ENCODE measurements at places on chromosomes 3 and 15.

- DNase-seq = no peak
These were observed 875.6 kb upstream of the ROBO1 start for GRCh38 chr3:80643421-80643820.

DNA sequence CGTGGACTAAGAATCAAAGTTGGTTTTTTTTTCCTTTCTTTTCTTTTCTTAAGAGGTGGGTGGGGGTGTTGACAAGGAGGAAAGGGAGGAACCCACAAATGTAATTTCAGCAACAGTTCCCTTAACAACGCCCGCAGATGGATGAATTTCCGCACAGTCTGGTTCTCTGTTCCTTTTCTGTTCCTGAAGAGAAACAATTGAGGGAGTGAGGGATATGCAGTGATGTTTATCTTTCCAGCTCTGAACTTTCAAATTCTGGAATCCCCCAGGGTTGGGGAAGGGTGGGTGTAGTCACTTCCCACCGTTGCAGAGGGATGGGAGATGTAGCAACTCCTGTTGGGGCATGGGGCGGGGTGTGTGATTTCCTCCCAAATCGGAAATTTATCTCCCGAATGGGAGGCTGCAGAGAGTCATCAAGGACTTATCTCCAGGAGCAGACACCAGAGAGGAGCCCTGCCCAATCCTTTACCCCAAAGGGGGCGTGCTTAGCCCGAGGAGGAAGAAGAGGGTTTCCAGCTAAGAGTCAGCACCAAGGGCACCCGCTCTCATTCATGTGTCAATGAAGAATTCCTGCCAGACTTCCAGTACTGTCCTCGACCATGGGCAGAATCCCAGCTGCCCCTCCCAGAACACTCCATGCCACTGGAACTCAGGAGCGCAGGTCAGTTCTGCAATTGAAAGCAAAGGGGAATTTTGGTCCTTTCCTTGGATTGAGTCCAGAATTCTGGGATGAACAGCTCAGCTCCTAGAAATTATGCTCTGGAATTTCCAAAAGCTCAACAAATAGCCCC lies 35.0 kb upstream of the CFAP161 start:
- peak; percentile 57 for DNase-seq

DNA sequence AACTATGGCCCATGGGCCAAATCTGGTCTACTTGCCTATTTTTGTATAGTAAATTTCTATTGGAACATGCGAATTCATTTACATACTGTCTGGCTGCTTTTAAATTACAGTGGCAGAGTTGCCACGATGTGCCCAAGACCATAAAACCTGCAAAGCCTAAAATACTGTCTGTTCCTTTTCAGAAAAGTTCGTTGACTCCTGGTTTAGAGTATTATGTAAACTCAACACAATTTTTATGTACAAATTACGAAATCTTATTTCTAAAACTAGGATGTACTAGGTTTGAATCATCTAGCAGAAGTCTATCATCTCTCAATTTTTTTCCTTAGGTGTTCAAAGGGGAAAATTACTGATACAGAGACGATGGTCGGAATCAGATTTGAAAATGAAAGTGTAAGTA lies 26.9 kb downstream of the SENP2 start:
- DNase-seq = no peak

DNA sequence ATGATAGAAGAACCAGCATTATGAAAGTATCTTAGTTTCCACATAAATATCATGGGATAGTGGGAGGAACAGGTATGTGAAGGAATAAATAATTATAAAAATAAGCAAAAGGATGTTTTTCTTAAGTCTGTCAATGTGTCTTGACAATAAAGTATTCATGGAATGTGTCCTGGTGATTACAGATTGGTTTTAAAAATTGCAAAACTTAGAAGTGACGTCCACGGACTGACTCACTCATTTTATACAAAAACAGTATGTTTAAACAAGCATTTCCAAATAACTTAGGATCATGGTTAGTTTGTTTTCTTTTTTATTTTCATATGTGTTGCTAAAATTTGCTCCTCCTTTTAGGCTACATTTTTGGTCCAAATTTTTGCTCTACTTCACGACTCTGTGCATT lies 687.0 kb upstream of the NECTIN3 start:
- DNase-seq = peak; percentile 51

GRCh38 chr3:148450819-148451218 lies 246.9 kb upstream of the AGTR1 start:
- no peak for DNase-seq

DNA sequence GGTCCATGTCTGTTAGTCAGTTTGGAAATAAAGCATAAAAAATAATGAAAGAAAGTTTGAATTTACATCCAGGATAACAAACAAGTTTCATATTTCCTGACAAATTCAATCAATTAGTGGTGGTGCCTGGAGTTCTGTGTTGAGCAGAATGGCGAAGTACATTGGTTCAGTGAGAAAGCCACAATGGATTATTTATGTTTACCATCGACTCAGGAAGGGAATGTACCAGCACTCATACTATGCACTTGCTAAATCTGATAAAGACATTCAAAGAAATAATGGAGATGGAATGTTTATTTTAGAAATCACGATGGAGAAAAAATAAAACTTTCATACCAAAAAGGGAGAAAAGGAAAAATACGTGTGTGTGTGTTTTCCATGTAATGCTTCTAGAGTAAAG lies 45.3 kb upstream of the MME start:
- DNase-seq = no peak

DNA sequence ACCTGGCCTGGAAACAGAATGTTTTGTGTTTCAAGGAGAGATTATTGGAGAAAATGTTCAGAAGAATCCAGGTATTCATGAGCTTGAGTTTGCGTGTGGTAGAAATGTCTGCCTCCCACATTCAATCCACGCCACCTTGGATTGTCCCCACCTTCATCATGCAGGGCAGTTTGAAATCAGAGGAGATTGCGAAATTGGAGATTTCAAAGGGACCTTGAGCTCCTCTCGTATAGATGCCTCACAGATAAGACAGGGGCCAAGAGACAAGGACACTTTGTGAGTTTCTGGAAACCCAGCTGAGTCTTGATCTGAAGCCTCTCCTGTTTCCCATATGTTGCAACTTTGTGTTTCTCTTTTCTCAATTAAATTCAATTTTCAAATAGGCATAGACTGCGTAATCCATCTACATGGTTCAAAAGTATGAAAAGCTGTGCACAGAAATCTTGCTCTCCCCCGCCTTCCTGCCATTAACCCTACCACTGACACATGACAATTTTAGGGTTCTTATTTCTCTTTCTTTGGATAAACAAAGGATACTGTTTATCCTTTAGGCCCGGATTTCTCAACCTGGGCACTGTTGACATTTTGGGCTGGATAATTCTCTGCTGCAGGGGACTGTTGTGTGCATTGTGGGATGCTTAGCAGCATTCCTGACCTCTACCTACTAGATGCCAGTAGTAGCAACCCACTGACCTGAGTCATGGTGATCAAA lies 53.8 kb downstream of the CMTM8 start:
- DNase-seq = no peak

DNA sequence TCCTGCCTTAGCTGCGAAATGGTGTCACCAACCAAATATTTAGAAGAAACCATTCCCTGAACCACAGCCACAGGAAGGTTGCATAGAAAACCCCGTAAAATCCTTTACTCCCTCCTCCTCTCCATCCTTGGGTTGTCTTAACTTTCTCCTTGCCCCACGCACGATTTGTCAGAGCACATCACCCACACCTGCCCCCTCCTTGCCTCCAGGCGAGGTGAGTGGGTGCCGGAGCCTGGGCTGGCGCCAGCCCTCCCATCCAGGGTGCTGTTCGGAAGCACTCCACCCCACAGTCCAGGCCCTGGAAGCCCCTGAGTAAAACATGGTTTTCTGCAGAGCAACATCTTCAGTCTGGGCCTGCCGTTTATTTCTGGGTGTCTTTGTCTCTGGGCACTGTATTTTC lies 3.7 kb downstream of the GHRL start:
- no peak for DNase-seq

GRCh38 chr3:21020043-21020442 lies 731.0 kb downstream of the ZNF385D start:
- DNase-seq = no peak

DNA sequence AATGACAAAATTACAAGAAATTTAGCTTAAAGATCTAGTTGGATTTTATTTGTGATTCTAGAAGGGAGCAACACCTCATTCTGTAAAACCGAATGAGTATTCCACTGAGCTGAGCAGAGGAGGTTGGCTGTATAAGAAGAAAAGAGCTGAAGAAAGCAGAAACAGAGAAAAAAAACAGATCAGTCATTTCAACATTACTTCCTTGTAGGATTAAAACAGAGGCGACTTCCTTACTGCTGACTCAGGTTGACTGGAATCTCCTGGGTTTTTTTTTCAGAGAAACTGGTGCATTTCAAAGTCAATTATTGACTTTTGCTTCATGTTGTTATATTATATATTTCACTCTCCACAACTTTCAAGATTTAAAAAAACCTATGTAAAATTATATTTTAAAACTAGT lies 368.1 kb upstream of the UBE2E2 start:
- peak; percentile 12 for DNase-seq

DNA sequence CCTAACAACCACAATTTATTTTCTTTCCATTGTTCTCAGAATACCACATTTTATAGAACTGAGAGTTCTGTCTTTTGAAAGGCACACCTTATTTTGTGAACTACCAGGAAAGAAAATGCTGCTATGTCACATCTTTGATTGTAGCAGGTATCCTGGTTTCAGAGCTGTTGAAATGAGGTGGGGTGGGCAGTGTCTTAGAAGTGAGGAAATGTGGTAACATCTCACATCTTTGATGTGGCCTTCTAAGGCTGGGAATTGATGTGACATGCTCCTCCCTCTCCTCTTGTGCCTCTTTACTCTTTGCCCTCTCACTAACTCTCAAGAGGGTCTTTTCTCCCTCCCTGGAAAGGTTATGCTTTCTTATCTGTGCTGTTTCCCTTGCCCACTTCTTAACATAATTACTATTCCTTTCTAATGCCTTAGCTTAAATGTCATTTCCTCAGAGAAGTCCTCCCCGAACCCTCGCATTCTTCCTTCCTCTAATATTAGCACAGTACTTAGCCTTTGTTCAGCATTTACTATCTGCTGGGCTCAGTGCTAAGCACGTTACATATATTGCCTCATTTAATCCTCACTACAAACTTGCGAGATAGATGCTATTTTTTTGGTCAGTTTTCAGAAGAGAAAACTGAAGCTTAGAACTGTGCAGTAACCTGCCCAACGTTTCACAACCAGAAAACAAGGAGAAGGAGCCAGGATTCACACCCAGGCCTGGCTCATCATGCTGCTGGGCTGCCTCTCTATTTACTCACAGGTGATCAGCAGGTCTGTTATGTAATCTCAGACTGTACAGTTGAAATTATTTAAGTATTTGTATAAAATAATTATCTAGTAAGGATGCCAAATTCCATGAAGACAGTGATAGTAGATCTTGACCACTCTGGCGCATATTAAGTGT lies 24.0 kb upstream of the SPTSSB start:
- DNase-seq = no peak

GRCh38 chr15:74651242-74651741 lies 35.7 kb downstream of the CLK3 start:
- no peak for DNase-seq

DNA sequence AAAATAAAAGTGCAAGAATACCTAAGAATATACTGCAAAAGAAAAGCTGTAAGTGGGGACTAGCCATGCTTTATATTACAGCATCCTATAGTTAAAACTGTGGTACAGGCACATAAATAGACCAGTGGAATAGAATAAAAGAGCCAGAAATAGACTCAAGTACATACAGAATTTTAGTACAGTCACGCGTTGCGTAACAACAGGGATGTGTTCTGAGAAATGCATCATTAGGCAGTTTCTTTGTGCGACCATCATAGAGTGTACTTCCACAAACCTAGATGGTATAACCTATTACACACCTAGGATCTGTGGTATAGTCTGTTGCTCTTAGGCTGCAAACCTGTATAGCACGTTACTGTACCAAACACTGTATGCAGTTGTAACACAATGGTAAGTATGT lies 61.8 kb downstream of the PCCB start:
- DNase-seq = no peak

DNA sequence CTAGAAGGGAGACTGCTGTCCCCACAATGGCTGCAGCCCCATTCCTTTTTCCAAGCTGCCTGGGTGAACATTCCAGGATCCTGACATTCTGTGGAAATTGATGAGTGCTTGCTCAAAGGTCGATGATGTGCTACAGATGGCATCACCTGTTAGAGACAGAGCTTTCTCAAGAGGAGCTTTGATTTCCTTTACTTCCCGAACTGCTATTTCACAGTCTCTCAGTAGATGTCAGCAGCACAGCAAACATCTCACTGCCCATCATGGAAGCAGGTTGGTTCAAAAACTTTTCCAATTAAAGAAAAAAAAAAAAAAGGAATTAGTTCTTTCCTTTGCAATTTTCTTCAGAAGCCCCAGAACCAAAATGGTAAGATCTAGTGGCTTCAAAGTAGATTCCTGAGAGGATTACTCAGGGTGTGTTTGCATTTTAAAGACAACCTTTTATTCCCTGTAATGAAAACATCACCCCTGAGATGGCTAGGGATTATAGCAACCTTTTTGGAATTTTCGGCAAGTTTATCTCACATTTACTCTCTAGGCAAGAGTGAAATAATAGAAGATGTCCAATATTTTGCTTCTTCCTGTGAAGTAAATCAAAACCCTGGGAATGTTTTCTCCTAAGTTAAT lies 44.8 kb downstream of the POLR2M start:
- DNase-seq = peak; percentile 50

DNA sequence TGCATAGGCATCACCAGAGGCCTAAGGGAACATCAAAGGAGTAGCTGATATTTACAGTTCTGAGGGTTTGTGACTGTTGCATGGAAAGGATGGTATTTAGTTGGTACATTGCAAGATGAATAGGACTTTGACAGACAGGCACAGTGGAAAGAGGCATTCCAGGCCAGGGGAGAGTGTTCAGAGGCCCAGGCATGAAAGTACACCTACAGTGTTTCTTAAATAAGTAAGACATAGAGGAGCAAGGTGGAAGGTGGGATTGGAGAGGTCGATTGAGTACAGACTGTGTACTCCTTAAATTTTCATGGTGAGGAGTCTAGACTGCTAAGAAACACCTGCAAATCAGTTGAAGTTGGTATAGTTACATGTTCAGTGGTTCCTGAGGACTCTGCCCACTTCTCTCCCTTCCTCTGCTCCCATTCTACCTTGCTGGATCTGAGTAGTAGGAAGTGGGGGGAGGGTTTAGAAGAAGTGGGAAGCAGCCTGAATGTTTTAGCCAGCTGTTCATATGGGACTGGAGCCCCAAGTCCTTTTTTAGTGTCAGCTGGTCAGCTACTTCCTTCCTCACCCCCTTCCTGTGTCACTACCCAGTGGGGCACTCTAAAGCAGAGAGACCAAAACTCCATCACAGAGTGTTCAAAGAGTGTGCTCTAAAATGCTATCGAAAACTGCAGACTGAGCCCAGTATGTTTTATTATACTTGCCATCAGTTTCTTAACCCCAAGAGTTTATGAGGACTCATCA lies 14.0 kb downstream of the KLHL18 start:
- DNase-seq = no peak

DNA sequence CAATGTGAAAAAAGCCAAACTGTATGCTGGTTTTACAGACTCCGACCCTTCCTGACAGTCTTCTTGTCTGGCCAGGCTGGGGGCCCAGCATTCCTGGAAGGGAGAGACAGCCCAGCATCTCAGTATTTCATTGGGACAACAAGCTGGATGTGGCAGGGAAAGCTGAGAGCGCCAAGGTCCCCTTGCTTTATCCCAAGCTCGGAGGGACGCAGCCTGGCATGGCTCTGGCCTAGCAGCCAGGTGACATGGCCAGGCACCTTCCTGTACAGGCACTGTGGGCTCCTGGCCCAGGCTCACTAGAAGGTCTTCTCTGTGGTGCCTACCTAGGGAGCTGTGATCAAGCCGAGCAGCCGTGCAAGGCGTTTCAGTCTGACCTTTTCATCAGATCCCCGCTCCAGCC lies 33.0 kb downstream of the UMPS start:
- no peak for DNase-seq

GRCh38 chr3:105529456-105529855 lies 162.7 kb downstream of the ALCAM start:
- peak; percentile 28 for DNase-seq
